ENCODE measurements at places on chromosomes 3 and 15. TPM values are rescaled to one million over a fixed set of nuclear protein-coding genes. Genes with fewer than 3 reads are reported as not detected.

- no peak for DNase-seq
These were observed 112.1 kb downstream of the SLCO3A1 start for GRCh38 chr15:91965501-91966193.

GRCh38 chr15:93044301-93045190 is 44.5 kb downstream of the RGMA start:
- DNase-seq = no peak

GRCh38 chr15:60525341-60526039 is 46.5 kb upstream of the ICE2 start:
- no peak for DNase-seq

GRCh38 chr15:70023769-70024491 is 73.8 kb downstream of the TLE3 start:
- no peak for DNase-seq

GRCh38 chr3:120370463-120370862 is 21.3 kb upstream of the LRRC58 start:
- no peak for DNase-seq

- DNase-seq = no peak
These were observed 135.1 kb upstream of the STRIT1 start for GRCh38 chr3:155428563-155428962.

DNA sequence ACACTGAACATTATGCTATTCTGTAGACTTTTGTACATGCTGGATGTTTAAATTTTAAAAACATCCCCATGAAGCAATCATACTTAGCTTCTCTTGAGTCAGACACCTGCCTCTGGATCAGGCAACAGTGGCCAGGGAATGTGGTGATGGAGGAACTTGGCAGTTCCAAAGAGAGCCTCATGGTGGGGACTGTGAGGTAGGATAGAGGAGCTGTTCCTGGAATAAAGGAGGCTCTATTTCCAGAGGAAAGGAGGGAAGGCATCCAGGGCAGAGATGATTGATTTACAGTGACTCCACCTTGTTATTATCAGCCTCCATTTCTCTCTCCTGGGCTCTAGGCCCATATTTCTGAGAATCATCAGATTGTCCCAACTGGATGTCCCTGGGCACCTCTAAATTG is 35.0 kb upstream of the ABHD17C start:
- no peak for DNase-seq

DNA sequence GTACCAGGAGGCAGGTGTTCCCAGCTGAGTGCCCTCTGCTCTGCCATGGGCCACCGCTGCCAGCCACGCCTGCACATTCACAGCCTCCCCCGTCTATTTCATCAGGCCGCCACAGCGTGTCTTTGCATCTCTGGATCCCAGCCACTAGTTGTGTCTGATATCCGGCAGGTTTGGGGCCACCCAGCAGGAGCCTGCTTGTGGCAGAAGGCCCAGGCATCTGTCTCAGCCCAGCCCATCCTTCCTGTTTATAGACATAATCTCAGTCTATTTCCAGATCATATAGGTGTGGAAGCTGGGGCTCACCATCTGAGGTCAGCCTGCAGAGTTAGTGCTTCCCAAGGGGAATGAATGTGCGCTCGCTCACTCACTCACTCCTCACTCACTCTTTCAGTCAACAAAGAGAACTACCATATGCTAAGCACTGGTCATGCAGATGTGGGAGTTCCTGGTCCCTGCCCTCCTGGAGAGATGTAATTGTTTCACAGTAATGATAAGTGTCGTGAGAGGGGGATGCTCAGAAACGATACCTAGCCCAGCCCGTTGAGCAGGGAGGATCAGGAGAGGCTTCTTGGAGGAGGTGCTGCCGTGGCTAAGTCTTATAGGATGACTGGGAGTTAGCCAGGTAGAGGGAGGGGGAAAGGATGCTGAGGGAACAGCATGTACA is 60.6 kb downstream of the FGD5 start:
- no peak for DNase-seq

DNA sequence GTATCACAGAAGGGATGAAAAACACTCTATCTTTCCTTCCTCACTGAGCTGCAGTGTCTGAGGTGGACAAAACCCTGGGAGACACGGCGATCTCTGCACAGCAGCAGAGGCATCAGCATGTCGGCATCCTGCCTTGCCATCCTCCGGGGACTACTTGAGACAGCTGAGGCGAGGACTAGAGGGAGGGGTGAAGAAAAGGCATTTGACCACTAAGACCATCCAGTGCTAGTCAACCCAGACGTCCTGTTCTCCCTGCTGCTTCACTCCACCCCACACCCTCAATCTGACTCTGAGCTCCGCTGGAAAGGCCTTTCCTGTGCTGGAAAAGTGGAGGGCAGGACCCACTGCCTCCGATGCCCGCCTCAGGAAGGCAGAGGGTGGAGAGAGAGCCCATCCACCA is 67.3 kb downstream of the VGLL4 start:
- DNase-seq = no peak

GRCh38 chr3:15180042-15180611 is 25.9 kb upstream of the CAPN7 start:
- DNase-seq = no peak

GRCh38 chr15:68990231-68990991 is 24.1 kb upstream of the NOX5 start:
- DNase-seq = no peak

GRCh38 chr3:33883538-33883950 is 85.1 kb downstream of the PDCD6IP start:
- peak; percentile 43 for DNase-seq

DNA sequence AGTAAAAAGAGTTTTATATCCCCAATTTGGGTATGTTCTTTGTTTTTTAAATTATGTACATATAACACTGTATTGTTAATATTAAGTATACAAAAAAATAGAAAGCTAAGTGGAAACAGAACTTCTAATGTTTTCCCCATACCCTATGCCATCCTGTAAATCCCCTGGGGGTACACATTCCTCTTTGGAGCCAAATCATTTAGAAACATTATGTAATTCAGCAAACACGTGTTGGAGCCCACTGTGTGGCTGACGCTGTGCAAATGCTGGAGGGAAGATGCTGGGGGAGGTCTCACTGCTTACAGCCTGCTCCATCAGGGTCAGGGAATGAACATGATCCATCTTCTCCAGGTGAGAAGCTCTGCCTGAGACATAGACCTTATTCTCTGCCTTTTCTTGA is 52.8 kb downstream of the CRTC3 start:
- DNase-seq = no peak

- no peak for DNase-seq
These were observed 32.2 kb upstream of the SEC22A start for GRCh38 chr3:123169492-123169929.

DNA sequence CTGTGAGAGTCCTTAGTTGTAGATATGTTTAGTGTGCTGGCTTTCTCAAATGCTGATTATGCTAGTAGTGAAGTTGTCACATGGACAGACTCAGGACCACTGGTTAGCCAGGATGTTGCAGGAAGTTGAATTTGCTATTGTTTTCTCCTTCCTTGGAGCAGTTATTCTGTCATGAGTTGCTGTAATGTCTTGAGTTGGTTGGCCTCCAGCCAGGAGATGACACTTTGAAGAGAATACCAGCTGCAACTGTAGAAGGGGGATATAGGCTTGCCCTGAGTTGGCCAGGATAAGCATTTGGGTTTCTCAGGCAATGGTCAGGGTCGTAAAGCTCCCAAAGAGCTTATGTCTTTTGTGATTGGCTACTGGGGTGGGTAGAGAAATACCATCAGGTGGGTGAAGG is 206.7 kb downstream of the ZNF621 start:
- no peak for DNase-seq

GRCh38 chr15:27958911-27959578 is 140.1 kb downstream of the OCA2 start:
- no peak for DNase-seq

- no peak for DNase-seq
These were observed 848.6 kb downstream of the PDCD6IP start for GRCh38 chr3:34646911-34647460.

DNA sequence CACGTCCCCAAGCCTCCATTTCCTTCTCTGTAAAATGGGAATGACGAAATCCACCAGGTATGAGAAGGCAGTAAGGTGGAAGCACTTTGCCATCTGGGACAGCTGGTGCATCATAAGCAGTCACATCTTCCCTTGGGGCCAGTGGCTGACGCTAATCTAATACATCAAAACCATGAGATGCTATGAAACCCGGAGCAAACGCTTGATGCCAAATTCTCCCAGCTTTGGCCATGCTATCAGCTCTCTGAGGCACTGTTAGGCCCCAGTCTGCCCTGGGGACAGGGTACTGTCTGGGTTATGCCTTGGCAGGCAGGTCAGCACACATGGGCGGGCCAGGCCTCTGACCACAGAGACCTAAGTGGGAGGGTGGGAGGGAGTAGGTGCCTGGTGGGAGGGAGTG is 66.1 kb downstream of the ADAMTS17 start:
- DNase-seq = no peak

DNA sequence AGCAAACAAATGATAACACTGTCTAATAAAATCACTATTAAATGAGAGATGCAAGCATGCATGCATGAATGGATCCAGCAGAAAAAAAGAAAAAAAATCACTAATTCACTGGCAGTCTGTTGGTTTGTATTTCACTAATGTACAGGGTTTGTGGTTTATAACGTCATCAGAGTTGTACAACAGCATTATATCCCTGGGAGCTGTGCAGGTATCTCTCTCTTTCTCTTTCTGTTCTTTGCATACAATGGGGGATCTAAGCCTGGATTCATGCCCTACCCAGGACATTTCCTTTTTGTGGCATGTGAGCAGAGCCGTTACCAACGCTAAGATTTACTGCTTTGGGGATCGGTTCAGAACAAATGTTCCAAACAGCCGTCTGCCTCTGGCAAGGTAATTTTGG is 229.5 kb downstream of the SOX2 start:
- DNase-seq = no peak

GRCh38 chr3:178629430-178630178 is 93.4 kb downstream of the KCNMB2 start:
- DNase-seq = no peak

- no peak for DNase-seq
These were observed 40.2 kb upstream of the GOLGA8J start for GRCh38 chr15:30042556-30042955.

GRCh38 chr3:95217661-95218060 is 1154.8 kb downstream of the NSUN3 start:
- no peak for DNase-seq

Gene HRG
- 2.8 TPM for polyA plus RNA-seq

Gene TTLL3
- polyA plus RNA-seq = 34.0 TPM

Gene NCKIPSD
- polyA plus RNA-seq = 18.2 TPM

Gene SOX14
- not detected for polyA plus RNA-seq

Gene OCA2
- 10.8 TPM for polyA plus RNA-seq

Gene NAALADL2
- polyA plus RNA-seq = 22.0 TPM

Gene TUSC7
- not detected for polyA plus RNA-seq

Gene TOPAZ1
- not detected for polyA plus RNA-seq

Gene THRB
- polyA plus RNA-seq = 28.1 TPM

Gene IGSF11
- polyA plus RNA-seq = 5.0 TPM

Gene CHRD
- 8.9 TPM for polyA plus RNA-seq

Gene CXCR6
- polyA plus RNA-seq = 0.28 TPM

Gene LRTM1
- not detected for polyA plus RNA-seq
